ENCODE measurements at places on chromosomes 2 and 18.

DNA sequence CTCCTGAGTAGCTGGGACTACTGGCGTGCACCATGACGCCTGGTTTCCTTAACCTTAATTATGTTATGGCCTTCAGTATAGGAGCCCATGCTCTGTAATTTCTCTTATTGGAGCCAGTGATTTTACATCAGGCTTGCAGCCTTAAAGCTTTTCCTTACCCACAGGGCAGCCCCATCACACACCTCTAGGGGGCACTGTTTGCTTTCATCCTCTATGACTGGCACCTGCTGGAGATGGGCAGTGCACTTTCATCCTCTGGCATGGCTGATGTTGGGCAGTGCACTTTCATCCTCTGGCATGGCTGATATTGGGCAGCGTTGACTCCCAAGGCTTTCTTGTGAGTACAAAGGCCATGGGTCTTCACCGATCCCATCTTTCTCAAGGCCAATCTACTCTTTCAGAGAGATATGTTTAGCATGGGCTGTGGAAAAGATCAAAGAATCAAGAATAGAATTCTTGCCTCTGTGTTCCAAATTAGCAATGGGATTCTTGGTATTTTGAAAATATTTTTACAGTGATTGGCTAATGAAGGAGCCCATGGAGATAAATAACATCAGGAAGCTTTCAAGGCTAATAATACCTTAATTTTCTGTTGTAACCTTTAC lies 80.7 kb upstream of the MEX3C start:
- DNase-seq = peak; percentile 29

GRCh38 chr2:98715812-98716451 lies 15.0 kb downstream of the MGAT4A start:
- DNase-seq = no peak

GRCh38 chr2:30653847-30654246 lies 153.4 kb downstream of the CAPN13 start:
- no peak for DNase-seq

- no peak for DNase-seq
Observed at GRCh38 chr2:16625201-16625729, 40.4 kb downstream of the CYRIA start.

DNA sequence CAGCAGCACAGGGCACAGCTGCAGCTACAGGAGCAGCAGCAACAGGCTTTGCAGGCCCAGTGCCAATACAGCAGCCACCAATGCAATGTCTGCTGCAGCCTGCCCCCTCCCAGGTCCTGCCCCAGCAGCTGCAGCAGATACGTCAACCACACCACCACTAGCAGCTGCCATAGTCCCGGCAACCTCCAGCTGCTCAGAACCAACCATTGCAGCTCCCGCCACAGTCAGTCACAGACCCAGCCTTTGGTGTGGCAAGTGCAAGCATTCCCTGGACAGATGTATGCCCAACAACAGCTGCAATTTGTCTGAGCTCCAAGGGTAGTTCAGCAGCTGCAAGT lies 53.3 kb upstream of the TUBA3E start:
- DNase-seq = no peak

DNA sequence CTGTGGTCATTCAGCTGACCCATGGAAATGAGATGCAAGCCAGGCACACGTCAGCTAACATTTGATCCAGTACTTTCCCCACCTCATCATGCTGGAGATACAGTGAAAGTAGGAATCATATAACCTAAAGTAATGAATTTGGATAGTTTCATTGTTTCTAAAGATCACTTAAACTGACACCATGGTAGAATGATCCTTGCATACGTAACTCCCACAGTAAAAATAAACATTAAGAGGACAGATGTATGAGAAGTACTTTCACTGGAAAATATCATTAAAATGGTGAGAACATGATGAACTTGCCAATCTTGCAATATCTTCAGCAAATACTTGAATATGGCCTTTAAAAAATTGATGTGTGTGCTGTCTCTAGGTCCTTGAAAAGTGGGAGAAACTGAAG lies 85.4 kb downstream of the MAIP1 start:
- no peak for DNase-seq

- no peak for DNase-seq
Observed at GRCh38 chr18:12005538-12006487, 24.5 kb downstream of the IMPA2 start.

- no peak for DNase-seq
Observed at GRCh38 chr2:98471402-98472131, 26.9 kb downstream of the INPP4A start.

- DNase-seq = no peak
Observed at GRCh38 chr2:97994476-97994875, 1.3 kb downstream of the TMEM131 start.

DNA sequence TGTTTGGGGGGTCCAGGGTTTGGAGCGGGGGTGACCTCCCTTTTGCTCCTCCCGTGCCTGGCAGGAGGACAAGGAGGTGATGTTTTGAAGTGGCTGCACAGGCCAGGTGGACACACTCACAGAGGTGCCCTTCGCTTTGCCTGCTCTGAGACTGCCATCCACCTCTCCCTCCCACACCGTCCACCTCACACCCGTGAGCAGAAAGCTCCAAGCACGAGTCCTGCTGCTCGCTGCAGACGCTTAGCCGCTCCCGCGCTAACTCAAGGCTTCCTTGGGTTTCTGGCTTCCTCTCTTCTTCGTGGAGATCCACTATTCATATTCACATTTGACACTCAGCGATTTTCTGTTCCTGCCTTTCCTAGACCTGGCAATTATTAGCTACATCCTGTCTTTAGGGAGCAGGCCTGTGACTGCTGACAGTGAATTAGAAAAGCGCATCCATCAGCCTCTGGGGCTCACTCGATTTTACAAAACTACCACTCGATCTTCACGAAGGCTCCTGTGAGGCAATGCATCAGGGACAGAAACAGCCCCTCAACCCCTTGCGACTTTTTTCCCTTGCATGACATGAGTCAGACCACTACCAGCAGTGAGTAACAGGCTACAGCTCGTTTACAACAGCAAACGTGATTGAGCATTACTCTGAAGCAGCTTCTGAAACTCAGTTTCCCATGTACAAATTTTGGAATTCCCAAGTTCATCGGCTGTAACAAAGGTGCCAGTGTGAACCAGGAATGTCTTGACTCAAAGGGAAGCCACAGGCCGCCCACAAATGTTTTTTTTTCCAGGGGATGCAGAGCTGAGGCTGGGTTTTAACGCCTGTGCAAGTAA lies 238.7 kb upstream of the SOX11 start:
- DNase-seq = no peak

DNA sequence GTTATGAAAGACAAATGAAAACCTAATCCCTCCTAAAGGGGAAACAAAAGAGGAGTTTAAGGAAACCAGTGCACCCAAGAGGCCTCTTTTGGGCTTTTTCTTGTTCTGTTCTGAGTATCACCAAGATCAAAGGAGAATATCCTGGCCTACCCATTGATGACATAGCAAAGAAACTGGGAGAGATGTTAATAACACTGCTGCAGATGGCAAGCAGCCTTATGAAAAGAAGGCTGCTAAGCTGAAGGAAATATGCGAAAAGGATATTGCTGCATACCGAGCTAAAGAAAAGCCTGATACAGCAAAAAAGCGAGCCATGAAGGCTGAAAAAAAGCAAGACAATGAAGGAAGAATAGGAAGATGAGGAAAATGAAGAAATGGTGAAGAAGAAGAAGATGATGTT lies 23.6 kb upstream of the STAT4 start:
- no peak for DNase-seq

DNA sequence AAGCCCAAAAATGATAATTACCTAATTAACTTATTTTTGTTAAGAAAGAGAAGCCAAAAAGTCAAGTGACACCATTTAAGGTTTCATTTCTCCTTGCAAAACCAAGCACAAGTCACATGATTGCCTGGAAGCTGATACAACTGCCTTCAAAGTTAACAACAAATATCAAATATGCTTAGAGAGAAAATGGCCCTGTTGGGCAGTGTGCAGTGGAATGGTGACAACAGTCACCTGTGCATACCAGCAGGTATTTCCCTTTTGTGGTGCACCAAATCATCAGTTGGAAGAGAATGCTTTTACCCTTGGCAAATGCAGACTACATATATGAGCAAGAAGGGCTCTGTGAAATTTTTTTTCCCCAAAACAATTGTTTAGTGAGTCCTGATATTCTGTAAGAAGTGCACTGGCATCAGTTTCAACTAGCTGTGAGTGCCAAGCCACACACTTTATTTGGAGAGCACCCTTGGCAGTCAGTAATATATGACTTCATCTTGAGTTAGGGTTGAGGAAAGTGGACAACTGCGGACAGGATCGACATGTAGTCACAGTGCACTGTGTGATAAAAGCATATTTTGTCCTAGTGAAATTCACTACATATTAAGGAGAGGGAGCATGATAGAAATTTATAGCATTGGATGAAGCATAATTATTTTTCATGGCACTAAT lies 74.9 kb upstream of the DOCK10 start:
- no peak for DNase-seq

- DNase-seq = no peak
Observed at GRCh38 chr18:62436636-62437234, 86.1 kb upstream of the ZCCHC2 start.

DNA sequence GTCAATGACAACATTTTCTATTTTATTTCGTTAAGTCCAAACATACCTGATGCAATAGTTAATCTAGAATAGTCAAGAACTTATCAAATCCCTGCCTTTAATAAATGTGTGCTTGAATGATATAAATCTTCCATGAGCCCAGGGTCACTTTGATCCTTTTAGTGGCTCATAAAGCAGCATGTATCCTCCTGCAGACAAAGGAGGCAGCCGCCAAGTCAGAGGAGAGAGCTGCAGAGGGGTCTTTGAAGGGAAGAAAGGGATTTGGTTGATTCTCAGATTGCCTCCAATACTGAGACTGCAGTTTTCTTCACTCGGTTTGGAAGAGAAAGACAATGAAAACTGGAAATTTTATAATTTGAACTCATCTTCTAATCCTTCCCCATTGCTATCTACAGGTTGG lies 378.4 kb upstream of the PIK3C3 start:
- DNase-seq = no peak

DNA sequence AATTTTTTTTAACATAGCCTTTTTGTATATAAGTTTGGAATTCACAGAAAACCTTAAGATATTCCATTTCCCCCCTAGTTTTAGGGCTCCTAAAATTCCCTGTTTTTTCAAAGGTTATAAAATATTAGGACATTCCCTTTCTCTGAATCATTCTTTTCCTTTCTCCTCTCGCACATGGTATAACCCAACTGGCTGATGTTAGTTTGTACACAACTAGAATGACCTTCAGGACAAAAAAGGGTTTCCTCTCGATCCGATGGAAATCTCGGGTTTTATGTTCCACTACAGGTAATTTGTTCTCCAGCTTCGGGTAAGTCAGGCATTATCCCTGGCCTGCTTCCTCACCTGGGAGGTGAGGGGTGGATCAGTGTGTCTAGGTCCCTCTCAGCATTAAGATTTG lies 215.1 kb downstream of the LDLRAD4 start:
- no peak for DNase-seq

- no peak for DNase-seq
Observed at GRCh38 chr2:70035344-70035844, 51.9 kb upstream of the PCBP1 start.

GRCh38 chr18:11488175-11488574 lies 121.2 kb upstream of the SLC35G4 start:
- DNase-seq = no peak

DNA sequence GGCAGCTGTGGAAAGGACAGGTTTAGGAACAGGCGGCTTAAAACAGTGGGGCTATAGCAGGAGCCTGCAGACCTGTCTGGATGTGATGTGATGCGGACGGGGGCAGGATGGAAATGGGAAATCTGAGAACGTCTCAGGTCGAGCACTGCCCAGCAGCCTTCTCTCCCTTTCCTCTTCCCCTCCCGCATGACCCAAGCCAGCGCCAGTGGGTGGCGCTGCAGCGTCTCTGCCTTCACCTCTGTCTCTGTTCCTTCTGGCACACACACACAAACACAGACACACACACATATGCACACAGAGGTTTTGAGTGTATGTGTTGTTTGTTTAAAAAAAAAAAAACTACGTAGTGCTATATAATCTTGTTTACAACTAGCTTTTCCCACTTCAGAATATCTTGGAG lies 82.0 kb upstream of the SLC66A3 start:
- peak; percentile 34 for DNase-seq

DNA sequence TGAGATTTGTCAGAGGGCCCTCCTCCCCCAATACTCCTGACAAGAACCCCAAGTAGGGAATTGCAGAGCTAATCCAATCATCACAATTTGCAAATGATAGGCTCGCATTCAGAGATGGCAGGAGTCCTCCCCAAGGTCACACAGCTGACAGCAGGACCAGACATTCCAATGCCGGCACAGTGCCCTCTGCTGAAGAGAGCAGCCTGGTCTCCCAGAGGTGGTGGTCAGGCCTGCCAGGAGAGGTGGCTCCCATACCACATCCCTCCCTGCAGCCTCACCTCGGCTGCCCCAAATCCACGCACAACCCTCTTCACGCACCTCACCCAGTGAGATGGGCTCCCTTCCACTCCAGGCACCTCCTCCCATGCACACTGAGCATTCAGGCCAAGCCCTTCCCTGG lies 25.4 kb downstream of the EN1 start:
- no peak for DNase-seq

GRCh38 chr2:85785027-85785822 lies 31.4 kb downstream of the ATOH8 start:
- DNase-seq = no peak

DNA sequence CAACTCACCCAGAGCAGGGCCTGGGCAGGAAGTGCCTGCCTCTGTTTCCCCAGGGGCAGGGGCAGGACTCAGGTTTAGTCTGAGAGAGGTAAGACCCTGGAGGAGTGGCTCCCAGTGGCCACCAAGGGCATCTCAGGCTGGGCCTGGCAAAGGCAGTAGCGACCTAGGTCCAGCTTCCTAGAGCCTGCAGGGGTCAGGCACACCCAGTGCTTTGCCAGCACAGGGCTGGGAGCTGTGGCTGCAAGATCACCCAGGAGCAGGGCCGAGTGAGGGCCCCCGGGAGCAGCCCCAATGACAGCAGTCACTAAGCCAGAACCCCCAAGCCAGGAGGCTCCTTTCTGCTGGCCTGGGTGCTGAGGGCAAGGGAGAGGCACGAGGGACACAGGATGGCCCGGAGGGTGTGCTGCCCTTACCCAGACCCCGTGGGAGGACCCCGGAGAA lies 8.8 kb upstream of the DUSP2 start:
- no peak for DNase-seq
